ENCODE measurements at places on chromosomes 2 and 18.

DNA sequence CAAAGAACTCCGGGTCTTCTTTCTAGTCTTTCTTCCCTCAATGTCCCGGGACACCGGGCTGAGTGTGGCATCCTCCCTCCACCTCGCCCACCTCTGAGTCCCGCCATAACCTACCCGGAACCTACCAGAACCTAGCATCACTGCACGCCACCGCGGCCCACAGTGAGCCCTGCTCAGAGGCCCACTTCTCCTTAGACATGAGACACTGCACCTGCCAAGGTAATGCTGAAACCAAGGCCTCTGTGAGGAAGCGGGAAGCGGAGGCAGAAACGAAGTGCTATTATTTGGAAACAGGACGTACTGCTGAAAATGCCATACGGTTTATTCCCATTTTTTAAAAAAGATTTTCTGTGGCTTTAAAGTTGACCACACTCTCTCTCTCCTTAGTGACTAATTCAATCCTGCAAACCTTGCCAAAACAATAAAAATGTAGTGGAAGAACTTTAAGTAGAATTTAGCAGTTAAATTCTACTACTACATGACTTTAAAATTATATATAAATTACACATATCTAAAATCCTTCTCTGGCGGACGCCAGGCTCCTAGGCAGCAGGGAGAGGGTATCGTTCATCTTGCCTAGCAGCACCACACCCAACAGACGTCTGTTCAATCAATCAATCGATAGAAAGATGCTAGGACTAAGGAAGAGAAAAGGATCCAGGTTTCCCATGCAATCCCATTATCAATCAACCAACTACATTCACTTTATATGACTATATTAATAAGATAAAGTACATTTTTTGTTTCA, 82.0 kb downstream of the ZNF516 start:
- DNase-seq: no peak

- DNase-seq: no peak
Measured at GRCh38 chr2:206064077-206064476, 21.9 kb downstream of the INO80D start.

- DNase-seq: no peak
Measured at GRCh38 chr2:152497481-152498052, 162.6 kb downstream of the FMNL2 start.

DNA sequence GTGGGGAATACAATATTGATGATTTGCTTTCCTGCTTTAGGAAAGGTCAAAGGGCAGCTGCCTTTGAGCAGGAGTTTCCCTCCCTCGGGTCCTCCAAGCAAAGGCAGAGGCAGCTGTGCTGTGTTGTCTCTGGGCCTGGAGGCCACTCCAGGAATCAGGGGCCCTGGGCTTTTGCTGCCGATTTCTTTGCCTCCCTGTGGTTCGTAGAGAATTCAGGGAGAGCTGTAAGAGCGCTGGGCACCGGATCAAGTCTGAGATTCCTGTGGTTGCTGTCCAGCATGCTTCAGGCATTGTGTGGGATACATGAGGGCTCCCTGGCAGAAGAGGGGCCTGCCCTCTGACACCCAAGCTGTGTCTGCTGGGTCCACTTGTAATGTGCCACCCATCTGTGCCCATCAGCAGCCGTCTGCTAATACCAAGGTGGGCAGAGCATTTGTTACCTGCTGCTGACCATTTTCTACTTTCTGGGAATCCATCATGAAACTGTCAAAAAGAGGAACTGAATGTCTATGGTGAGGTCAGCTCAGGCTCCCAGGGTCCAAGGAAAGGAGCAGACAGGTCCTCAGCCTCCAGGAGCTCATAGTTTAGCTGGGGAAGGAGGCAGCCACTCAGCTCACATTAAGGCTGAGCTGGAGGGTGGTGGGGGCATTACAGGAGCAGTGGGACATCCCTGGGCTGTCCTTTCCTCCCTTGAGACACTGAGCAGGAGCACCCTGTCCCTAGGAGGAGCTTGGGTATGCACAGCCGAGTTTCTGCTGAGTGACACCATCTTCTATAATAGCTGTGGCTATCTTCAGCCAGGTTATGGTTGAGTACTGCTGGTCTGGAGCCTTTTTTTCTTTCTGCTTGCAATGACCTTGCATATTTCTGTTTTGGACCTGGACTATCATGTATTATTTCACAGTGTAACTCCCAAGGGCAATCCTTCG, 68.5 kb downstream of the CTIF start:
- no peak for DNase-seq

DNA sequence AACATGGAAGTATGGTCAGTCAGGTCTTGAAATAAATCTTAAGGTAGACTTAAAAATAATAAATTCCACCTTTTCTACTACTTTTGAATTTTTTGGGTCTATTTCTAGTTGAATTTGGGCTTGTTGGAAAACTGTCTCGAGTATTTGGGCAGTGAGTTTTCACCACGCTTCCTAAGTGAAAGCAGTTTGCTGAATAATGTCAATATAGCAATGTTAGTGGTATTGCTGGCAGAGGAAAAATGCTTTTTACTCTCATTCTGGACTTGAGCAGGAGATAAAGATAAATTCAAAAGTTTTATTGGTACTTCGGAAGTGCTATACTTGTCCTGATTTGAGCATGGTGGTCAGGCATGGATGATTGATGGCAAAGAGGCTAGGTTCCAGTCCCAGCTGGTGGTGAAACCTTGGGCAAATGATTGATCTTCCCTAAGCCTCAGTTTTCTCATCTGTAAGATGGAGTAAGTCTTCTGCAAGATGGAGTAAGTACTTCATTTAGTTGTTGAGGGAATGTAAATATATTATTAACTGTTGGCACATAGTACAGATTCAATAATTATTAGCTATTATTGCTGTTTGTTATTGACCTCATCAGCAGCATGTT, 503.5 kb upstream of the ZEB2 start:
- no peak for DNase-seq

DNA sequence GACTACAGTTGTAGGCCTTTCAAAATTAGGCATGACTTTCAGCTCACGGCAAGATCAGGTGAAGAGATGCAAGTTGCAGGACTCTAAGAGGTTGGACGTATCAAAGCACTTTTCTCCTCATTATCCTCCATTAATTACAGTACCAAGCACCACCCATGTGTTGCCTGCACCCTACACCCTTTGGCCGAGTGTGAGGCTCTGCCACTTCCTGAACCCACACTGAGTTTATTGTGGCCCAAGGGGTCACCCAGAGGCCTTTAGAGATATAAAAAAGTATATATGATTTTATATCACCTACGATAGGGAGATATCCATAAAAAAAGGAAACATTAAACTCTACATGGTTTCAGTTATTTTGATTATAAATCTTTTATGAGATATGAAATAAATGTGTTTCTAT, 2.8 kb downstream of the UGT1A8 start:
- no peak for DNase-seq

- DNase-seq: no peak
Measured at GRCh38 chr18:4758980-4759379, 303.9 kb upstream of the DLGAP1 start.

GRCh38 chr2:13260402-13260801, 543.7 kb downstream of the TRIB2 start:
- DNase-seq: no peak

DNA sequence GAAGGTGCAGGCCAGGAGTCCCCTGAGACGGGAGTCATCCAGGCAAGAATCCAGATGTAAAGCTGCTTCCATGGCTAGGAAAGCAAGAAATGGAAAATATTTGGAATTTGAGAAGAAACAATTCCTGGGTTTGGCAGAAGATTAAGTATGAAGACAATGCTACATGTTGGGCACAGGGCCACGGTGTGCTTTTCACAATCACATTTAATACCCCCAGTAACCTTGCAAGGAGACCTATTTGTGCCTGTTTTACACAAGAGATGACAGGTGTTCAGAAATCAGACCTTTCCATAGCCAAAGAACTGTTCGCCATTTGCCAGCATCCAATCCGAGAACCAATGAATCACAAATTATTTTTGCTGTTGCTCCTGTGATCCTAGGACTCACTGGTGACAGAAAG, 50.5 kb downstream of the KCTD1 start:
- DNase-seq: no peak

- DNase-seq: no peak
Measured at GRCh38 chr18:56273541-56274219, 364.7 kb downstream of the TXNL1 start.

DNA sequence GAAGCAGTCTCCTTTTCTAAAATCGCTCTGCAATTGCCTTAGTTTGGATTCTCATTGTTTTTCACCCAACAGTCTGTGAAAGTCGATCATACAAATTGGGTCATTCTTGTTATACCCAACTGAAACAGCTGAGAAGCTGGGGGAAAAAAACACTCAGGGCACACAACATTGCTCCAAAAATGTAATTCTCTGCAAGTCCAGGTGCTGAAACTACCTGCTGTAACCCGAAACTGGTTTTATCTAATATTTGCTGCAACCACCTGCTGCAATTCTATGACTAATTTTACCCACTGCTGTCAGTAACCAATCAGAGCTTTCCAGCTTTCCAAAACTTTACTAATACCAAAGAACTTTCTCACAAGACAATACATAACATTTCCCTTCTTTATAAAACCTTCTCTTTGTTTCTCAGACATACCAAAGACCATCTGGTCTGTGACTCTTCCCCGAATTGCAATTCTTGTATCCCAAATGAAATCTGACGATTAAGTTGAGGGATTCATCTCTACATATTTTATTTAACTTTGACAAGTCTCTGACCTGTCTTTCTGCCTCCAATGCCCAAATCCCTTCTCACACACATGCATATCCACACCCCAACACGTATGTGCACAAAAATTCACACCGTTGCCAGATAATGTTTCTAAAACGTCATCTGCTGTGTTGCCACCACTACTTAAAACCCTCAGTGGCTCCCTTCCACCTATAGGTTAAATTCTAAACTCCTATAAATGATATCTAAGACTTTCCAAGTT, 198.3 kb downstream of the PIEZO2 start:
- no peak for DNase-seq

GRCh38 chr2:182914852-182915251, 48.4 kb upstream of the FRZB start:
- no peak for DNase-seq

DNA sequence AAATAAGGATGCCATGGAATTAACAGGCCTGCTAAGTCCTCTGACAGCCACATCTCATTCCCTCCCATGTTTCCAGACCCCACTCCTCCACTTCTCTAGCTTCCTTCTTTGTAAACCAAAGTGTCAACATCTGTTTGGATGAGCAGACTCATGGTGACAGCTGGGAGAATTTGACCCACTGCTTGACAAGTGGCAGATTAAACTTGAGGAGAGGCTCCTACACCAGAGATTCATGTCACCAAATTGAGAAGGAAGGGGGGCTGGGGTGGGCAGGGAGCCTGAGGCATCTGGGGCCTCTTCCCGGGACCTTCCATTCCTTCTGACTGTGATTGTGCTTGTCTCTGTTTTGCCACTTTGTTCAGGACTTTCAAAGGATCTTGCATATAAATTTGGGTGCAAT, 41.0 kb upstream of the IGFBP5 start:
- DNase-seq: no peak

DNA sequence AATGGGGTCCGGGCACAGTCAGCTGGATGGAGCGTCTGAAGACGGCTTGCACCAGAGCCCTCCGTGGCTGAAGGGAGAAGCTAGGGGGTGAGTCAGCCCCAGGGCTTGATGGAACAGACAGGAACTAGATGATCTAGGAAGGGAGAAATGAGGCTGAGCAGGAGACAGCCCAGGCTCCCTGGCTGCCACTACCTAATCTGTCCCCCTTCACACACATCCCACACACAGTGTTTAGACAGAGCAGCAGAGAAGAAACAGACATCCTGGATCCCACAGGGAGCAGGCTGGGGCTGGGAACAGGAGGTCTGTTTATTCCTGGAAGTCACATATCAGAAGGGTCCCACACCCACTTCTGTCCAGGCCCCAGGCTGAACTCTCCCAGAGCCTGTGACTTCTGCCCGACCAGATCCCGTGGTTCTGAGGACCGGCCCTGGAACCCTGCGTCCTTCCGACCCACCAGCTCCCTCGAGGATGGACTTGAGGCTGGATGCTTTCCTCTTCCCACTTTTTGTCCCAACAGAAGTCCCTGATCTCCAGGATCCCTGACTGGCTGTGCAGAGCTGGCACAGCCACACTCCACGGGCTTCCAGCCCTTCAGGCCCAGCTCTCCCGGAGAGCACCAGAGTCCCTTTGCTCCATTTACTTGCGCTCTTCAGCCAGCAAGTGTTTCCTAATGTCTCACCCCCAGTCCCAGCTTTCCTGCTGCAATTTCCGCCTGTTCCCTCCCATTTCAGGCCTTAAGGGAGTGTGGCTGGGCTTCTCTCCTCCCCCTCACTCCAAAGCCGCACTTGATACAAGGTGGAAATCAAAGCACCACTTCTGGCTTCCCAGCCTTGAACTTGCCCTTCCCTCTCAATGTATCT, 1.5 kb upstream of the GPBAR1 start:
- DNase-seq: peak; percentile 89

DNA sequence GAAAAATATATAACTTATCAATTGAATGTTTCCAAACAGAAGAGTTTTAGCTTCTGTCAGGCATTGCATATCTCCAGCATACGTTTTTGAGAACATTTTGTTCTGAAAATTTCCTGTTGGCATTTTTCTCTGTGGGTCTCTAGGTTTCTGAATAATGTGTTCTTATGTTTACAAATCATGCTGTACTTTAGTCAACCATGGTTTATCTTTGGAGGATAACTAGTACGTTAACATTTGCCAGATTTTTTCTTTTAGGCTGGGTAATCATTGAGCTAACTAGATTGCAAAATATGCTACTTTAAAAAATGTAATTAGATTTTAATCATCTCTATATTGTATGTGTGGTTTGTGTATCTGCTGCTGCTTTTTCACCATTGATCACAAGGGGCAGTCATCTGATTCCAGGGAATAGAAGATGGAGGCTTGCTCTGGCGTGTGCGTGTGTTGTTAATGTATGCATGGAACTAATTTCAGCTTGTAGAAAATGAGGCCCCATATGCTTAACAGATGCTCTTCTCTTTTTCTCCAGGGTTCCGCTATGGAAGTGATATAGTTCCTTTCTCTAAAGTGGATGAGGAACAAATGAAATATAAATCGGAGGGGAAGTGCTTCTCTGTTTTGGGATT, 21.3 kb downstream of the XRCC5 start:
- no peak for DNase-seq

DNA sequence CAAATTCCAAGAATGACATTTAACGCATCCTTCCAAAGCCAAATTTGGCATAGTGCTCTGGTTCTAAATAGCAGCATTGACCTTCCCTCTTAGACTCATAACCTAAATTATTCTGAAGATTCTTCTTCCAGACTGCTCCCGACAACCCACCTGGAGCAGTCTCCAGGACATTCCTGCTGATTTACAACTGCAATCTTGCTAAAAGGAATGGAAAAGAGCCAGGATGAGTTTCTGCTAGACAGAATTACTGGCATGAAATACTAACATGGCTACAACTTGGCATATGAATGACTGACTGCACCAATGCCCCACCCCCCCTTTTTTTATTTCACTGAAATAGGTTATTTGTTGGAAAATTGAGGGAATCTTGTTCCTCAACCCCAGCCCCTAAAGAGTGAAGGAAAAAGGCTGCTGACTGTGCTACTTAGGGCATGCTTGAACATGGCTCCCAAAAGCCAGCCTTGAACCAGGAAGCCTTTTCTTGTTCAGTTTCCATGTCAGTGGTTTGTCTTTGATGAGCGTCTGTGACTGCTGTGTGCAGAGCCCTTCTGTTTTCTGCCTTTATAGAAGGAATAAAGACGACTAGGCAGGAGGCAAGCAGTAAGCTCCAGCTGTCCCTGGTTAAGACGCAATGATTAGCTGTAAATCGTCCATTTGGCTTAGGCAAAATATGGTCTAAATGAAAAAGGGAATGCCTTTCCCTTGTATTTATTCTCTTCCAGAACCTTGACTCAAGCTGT, 47.4 kb upstream of the ITGB6 start:
- DNase-seq: no peak

- DNase-seq: no peak
Measured at GRCh38 chr2:58476556-58476955, 235.4 kb upstream of the FANCL start.

- DNase-seq: no peak
Measured at GRCh38 chr2:194962254-194962653, 694.8 kb upstream of the SLC39A10 start.
